ENCODE measurements at places on chromosomes 1 and 21.

DNA sequence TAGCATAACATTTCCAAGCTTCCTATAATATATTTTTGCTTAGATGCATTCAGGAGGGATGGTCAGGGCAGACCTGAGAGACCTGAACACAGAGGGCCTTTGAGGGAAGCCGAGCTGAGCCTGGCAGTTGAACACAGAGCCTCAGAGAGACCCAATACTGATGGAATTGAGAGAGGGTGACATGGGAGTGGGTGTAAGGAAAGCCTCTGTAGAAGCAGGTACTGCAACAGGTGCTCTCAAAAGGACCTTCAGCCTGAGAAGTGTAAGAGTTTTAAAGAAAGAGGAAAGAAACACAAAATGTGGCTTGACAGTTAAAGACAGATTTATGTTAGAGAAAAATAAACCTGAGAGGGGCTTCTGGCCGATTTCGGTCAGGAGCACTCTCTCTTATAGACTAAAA lies 73.9 kb upstream of the PGBD5 start:
- DNase-seq = no peak

- DNase-seq = no peak
These were observed 42.6 kb upstream of the PIGV start for GRCh38 chr1:26745191-26745590.

GRCh38 chr1:30545365-30545764 lies 178.0 kb downstream of the MATN1 start:
- DNase-seq = no peak

- no peak for DNase-seq
These were observed 485.7 kb downstream of the NUF2 start for GRCh38 chr1:163807331-163808049.

DNA sequence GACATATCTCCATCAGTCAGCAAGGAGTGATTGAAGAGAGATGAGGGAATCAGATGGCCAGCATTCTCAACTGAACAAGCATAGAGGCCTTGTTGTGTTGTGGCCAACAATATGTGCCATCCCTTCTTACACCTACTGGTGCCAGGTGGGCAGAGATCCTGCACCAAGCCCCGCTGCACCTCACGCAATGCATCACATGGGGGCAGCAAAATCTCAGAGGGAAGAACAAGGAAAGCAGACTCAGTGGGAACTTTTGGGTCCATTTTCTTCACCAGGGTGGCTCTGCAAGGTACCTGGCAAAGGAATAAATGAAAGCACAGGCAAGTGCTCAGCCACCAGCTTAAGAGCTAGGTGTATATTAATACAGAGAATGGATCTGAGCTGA lies 33.2 kb downstream of the HSD3B2 start:
- peak; percentile 25 for DNase-seq

DNA sequence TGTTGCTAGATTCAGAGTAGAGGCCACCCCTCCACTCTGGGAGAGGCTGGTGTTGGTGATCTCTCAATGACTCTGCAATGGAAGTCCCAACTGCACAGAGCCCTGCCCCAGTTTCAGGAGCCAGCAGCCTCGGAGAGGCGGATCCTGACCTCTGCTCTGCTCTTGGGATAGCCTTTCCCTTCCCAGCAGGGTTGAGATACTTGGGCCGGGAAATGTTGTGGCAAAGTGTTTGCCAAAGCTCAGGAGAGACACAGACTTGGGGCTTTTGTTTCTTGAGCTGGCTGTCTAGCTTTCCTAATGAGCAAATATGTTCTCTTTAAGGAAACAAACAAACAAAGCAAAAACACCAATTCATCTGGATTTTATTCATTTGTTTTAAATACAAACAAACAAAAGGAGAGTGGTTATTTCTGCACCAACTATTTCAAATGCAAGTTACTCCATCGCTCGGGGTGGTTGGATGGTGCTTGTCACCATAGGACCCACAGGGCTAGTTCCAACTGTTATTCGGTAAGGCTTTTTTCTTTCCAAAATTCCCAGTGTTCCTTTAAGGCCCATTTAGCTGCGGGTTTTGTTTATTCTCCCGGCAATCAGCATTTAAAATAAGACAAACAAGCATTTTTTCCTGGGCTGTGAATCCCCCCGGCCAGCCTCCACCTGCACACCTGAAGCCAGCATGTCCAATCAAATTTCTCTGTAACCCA lies 193.9 kb upstream of the LMO4 start:
- no peak for DNase-seq
